ENCODE measurements at places on chromosomes 1 and 21.

DNA sequence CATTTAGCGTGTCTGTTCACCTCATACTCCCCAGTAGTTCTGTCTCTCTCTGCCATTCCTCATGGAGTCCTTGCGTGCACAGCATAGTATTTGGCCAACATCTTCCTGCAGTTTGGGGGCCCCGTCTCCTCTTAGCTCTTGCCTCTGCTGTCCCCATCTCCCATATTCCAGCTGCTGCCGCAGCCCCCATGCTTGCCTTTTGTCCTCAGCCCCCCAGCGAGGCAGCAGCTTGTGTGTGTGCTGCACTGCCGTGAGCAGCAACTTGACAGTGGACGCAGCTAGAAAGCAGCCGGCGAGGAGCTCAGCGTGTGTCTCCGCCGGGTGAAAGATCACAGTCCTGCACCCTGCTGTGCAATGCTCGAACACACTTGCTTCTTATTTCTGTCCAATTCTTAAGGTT is 164.2 kb upstream of the COL6A1 start:
- DNase-seq, result no peak

- DNase-seq, result no peak
Observed at GRCh38 chr1:60541831-60542532, 468.4 kb upstream of the C1orf87 start.

DNA sequence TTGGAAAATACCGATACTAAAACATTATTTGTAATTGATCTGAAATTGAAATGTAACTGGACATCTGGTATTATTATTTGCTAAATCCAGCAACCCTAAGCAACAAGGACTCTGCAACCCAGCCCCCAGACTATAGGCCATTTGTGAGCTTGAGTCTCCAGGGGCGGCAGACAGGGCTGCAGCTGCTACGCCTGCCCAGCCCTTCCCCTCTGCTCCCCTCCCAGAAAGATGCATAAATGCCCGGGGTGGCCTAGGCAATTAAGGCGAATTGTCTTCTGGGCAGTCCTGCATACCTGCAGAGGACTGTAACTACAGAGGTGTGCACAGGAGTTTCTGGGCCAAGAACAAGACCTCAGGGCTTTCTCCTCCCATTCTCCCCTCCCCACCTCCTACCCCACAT is 41.2 kb upstream of the LBR start:
- no peak for DNase-seq

DNA sequence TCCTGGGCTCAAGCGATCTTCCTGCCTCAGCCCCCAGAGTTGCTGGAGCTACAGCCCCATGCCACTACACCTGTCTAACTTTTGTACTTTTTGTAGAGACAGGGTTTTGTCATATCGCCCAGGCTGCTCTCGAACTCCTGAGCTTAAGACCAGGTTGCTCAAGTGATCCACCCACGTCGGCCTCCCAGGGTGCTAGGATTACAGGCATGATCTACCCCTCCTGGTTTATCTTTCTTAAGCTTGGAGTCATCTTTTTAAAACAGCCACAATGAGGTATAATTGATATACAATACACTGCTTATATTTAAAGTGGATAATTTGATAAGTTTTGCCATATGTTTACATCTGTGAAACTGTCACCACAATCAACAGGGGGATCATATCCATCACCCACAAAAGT is 25.4 kb upstream of the WDR26 start:
- DNase-seq, result no peak

- no peak for DNase-seq
Observed at GRCh38 chr1:221069178-221069903, 190.1 kb downstream of the HLX start.

DNA sequence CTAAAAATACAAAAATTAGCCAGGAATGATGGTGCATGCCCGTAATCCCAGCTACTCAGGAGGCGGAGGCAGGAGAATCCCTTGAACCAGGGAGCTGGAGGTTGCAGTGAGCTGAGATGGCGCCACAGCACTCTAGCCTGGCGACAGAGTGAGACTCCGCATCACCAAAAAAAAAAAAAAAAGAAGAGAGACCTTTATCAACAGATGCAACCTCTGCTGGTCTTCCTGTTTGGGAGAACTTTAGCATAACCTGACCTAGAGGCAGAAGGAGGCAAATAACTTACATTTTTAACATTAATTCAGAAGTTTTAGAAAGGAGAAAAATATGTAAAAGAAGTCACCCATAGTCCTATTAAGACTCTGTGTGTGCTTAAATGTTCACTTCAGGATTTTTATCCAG is 32.4 kb downstream of the SLAMF1 start:
- no peak for DNase-seq

DNA sequence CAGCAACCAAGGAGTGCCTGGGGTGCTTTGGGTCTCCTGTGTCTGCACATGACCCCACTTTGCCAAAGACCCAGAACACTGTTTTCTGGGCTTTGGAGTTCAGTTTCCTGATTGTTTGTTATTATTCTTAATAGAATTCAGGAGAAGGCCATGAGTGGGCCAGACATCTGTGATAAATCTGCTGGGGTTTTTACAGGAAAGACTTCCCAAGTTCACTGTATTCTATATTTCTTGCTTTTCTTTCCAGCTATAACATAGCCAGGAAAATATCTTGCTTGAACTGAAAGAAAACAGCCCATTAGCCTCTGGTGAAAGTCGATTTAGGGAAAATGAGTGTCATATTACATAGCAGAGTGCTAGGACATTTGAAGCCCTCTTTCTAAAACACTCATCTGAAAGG is 345.1 kb upstream of the USP24 start:
- no peak for DNase-seq

DNA sequence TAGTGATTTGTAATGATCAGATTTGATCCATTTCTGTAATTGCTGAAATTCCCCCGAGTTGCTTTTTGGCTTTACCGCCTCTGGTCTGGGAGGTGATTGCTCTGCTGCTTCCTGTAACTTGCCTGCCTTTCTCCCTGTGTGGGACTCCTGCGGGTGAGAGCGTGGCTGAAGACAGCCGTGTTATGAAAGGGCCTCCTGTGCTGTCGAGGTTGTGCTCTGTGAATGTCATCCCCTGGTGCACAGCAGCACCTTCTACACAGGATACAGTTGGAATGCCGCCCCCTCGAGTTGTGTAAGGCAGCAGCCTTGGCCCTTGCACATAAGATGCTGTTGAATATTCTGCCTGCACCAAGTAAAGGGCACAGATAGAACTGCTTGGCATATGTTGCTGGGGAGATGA is 5.9 kb downstream of the SOD1 start:
- DNase-seq, result no peak

- no peak for DNase-seq
Observed at GRCh38 chr1:159088546-159089183, 12.1 kb upstream of the AIM2 start.

DNA sequence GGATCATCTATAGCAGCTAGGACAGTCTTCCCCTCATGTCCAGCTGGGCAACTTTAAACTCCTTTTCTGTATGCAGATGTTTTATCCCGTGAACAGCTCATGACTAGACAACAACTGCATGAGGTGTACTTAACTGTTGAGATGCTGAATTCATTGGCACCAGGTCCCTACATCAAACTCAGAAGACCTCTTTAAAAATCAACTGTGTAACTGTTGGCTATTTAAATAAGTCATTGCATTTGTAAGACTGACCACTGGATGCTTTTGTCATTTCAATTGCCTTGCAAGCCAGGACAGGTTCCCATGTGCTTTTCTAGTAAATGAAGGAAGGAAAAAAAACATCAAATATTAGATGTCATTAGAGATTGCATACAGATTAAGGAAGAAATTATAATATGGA is 28.3 kb upstream of the GORAB start:
- no peak for DNase-seq

GRCh38 chr1:162003061-162003829 is 20.4 kb downstream of the OLFML2B start:
- no peak for DNase-seq

DNA sequence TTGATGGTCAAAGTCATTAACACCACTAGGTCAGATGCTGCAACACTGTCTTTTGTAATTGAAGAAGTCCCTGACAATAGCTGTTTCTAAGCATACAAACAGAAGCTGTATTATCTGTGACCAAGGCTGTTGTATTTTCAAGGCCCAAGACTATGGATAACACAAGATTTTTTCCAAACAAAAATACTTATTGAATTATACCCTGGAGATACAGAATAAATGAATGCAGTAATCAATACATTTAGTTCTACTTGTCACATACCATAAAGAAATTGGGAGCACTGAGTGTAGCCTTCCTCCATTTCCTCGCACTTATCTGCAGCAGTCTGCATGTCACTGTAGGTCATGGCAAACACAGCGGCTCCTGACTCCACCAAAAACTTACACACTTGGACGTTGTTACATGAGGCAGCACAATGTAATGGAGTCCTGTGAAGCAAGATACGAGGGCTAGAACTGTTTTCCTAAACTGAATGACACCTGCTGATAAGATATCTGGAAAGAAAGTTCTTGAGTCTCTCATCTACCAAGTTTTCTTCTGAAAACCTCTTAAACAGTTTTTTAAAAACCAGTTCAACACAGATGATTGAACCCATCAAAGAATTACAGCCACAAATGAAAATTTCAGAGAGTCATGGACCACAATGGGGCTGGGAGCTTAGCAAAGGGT is 56.9 kb downstream of the TP53BP2 start:
- DNase-seq, result no peak

GRCh38 chr21:27047283-27047657 is 80.4 kb upstream of the ADAMTS5 start:
- no peak for DNase-seq

GRCh38 chr21:37877171-37877570 is 39.1 kb downstream of the KCNJ6 start:
- no peak for DNase-seq

DNA sequence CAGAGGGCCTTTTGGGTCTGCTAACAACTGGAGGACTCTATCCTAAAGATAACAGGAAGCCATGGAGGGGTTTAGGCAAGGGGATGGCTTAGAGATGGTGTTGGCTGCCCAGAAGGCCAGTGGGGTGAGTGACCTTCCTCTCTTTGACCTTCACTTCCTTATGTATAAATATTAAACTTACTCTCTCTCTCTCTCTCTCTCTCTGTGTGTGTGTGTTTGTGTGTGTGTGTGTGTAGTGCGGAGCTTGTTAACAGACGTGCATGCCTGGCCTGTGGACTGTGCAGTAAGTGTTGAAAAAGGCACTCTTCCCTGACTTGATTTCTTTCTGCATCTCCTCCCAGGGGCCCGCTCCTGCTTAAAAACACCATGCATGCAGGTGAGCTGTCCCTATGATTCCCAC is 10.0 kb downstream of the MROH7 start:
- DNase-seq, result no peak

- DNase-seq, result no peak
Observed at GRCh38 chr1:185328255-185328654, 11.2 kb upstream of the IVNS1ABP start.

- no peak for DNase-seq
Observed at GRCh38 chr1:25702101-25702775, 85.6 kb downstream of the MAN1C1 start.

DNA sequence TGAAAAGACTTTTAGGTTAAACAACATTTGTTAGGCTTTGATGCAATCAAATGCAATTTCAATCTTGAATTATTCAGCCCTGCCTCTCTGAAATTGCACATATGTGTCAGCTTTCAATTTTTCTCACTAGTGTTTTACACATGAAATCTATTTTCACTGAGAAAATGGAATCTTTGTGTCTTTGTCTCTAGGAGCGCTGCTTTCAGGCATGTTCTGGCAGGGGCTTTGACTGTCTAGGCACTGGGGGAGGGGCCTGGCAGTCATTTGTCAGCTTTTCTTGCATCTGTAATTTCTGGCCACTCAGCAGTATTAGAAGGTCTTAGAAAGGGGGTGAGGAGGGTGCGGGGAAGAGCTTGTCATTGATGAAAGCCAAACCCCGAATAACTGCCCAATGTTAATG is 264.4 kb downstream of the PTPRC start:
- DNase-seq, result no peak

GRCh38 chr1:7236844-7237515 is 451.7 kb downstream of the CAMTA1 start:
- no peak for DNase-seq

DNA sequence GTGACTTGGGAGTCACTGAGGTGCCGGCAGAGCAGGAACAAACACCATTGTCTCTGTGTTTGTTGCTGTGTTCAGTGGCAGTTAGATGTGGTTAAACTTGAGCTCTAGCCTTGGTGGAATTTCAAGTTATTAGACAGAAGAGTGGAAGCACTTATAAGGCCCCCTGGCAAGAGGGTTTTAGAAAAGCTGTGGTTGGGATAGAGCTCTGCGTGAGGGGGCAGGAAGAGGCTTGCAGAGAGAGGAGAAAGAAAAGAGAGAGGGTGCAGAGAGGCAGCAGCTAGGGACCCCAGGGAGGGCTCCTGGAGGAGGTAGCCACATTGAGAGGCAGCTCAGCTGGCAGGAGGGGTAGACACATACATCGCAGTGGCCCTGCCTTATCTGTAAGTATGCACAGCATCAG is 128.2 kb downstream of the GALNT2 start:
- no peak for DNase-seq

Data from LoVo (cell line).